ENCODE measurements at places on chromosomes 13 and 19.

GRCh38 chr19:48615231-48616040, 560 bp upstream of the FAM83E start:
- no peak for DNase-seq

GRCh38 chr13:90867336-90867683, 480.2 kb upstream of the MIR17HG start:
- DNase-seq: peak; percentile 54

DNA sequence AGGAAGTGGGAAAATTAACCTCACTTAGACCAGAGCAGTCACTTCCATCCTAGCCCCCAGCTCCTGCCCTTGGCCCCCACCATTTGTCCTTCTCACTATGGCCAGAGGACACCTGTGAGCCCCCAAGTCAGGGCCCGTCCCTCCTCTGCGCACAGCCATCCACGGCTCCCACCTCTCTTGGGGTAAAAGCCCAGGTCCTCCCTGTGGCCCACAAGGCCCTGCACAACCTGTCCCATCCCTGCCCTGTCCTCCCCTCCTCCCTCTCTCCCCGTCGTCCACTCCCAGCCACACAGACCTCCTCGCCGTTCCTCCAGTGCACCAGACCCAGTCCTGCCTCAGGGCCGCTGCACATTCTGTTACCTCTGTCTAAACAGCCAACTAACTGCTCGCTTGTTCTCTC, 53.9 kb downstream of the SMIM24 start:
- no peak for DNase-seq

- peak; percentile 24 for DNase-seq
Measured at GRCh38 chr19:34351382-34351826, 13.6 kb upstream of the GPI start.

- no peak for DNase-seq
Measured at GRCh38 chr19:4986471-4986891, 17.6 kb downstream of the KDM4B start.

- DNase-seq: peak; percentile 49
Measured at GRCh38 chr13:41960211-41960636, 685 bp downstream of the VWA8 start.

- no peak for DNase-seq
Measured at GRCh38 chr19:9871626-9872338, 36.7 kb downstream of the PIN1 start.

DNA sequence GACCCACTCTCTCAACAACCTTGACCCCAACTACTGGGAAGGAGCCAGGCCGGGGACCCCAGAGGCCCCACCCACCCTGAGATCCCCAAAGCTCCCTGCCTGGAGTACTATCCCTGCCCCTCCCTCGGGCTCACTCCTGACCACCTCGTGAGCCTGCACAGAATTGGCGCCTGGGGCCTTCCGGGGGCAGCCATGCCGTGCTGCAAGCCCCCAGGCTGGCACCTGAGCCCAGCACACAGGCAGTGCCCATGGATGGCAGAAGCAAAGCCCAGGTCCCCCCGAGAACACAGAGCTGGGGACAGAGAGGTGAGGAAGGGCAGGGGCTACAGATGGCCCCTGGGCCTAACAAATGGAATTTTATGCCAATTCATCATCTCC, 13.9 kb downstream of the LSM4 start:
- DNase-seq: no peak

DNA sequence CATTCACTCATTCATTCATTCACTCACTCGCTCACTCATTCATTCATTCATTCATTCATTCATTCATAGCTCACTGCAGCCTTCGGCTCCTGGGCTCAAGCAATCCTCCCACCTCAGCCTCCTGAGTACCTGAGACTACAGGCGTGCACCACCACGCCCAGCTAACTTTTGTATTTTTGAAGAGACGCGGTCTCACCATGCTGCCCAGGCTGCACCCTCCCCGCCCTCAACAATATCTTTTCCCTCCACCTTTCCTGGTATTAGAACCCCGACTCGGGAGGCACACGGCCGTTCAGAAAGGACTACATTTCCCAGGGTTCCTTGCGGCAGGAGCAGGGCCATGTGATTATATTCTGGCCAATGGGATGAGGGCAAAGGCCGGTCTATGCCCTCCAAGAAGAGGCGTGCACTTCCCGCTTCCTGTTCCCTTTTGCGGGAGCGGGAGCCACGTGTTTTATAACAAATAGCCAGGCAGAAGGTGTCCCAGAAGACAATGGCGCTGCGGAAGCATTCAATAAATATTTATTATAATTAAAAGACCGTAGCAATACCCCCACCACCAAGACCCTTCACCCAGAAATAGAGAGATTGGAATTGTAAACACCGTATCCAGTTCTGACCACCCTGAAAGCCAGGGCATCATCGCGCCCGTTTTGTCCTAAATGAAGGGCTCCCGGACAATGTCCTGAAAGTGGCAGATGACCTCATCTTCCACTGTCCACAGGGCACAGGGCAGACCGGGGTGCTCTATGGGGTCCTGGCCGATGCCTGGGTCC, 15.9 kb downstream of the TICAM1 start:
- DNase-seq: peak; percentile 94

GRCh38 chr13:107438251-107438650, 777.1 kb downstream of the LIG4 start:
- no peak for DNase-seq

GRCh38 chr19:52786078-52786463, 520 bp downstream of the ZNF600 start:
- DNase-seq: no peak

GRCh38 chr13:32317716-32318465, 2.6 kb downstream of the BRCA2 start:
- DNase-seq: no peak

DNA sequence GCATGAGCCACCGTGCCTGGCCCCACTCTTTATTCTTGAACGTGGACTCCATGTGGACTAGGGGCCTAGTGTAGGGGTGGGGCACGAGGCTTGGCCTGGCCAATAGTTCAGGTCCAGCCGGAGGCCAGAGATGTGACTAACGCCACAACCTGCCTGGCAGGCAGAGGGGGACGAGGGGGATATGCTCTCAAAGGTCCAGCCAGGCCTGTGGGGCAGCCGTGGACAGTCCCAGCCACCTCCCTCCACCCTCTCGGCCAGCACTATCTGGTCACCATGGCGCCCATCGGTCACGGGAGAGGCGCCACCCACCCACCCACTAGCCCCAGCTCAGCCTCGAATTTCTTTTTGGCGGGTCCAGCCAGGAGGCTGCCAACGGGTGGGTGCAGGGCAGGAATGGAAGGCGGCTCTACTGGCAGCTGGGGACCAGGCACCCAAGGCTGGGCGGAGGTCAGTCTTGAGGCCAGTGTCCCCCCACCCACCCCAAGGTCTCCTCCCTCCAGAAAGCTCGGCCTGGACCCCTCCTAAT, 2.2 kb upstream of the CERS1 start:
- no peak for DNase-seq

GRCh38 chr13:45219938-45220375, 19.1 kb upstream of the KCTD4 start:
- peak; percentile 90 for DNase-seq

DNA sequence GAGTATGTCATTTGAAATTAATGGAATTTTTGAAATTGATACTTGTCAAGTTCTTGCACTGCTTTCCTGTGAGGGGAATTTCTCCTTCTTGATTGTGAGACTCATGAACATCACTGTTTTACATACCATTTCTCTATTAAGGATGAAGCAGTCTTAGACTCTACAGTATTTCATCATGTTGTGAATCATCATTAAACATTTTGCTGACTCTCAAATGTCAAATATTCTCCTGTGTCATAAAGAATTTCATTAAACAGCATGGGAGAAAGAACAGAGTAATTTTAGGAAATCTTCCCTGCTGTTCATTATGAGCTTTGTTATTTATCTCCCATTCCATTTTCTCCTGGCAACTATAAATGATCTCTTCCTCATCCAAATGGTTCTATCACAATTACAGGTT, 729.0 kb downstream of the PCDH9 start:
- peak; percentile 74 for DNase-seq

- DNase-seq: peak; percentile 32
Measured at GRCh38 chr19:53849237-53849676, 18.4 kb upstream of the MYADM start.

GRCh38 chr19:7456964-7457541, 31.8 kb downstream of the PEX11G start:
- DNase-seq: peak; percentile 5

DNA sequence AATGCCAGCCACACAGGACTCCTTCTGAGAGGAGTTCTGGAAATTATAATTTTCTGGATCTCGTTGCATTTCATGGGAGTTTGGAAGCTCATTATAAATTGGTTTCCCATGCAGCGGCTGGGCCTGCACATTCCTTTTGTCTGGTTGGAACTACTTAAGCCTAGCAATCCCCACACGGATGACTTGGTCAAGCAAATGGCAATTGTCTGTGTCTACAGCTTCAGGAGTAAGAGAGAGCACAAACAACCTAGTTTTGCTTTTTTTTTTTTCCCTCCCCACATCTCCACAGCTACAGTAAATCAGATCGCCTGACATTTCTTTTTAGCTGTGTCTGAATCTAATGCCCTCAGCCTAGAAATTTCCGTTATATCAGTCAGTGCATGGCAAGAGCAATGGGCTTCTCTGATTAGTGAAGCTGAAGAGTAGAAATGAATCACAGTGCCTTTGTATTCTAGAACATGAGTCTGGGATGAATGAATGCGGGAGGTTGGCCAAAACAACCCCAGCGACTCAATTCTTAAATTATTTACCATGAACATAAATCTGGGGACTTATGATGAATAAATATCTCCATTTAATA, 15.1 kb downstream of the PCDH8 start:
- no peak for DNase-seq

Measured in HCEC 1CT (cell line).